A549 treated with DMSO at 1 μM for 4 hours (cell line): ENCODE measurements at places on chromosomes 12 and 14. TPM values are rescaled to one million over a fixed set of nuclear protein-coding genes. Genes with fewer than 3 reads are reported as not detected.

The GATC gene
- total RNA-seq: 20.4 to 29.3 TPM (median 26.5 TPM) in 5 replicates

The IRAK3 gene
- 0.05 to 0.09 TPM (median 0.08 TPM) in 5 replicates for total RNA-seq

The FERMT2 gene
- 35.7 to 49.1 TPM (median 40.4 TPM) in 5 replicates for total RNA-seq

The TMPRSS12 gene
- total RNA-seq: not detected in 5 replicates

The ANO2 gene
- total RNA-seq: 0.11 TPM in 1 of 5 replicates, not detected in the others

The CD163L1 gene
- total RNA-seq: 0.42 to 0.91 TPM (median 0.52 TPM) in 5 replicates

The STX2 gene
- 17.6 to 24.6 TPM (median 23.4 TPM) in 5 replicates for total RNA-seq

The GPD1 gene
- 0.10 to 0.39 TPM (median 0.20 TPM) in 5 replicates for total RNA-seq

The SLC5A8 gene
- total RNA-seq: not detected in 5 replicates

The RERG gene
- total RNA-seq: 0.15 to 0.36 TPM (median 0.21 TPM) in 5 replicates
